Osteocyte (in vitro differentiated cells): ENCODE measurements at places on chromosomes 7 and 10. TPM values are rescaled to one million over a fixed set of nuclear protein-coding genes. Genes with fewer than 3 reads are reported as not detected.

The ADRB1 gene
- 0.68 and 0.97 TPM in 2 replicates for total RNA-seq

The PCLO gene
- total RNA-seq, result 0.71 and 1.4 TPM in 2 replicates

The DENND2A gene
- 53.3 and 56.6 TPM in 2 replicates for total RNA-seq

The CAV2 gene
- 81.6 and 86.8 TPM in 2 replicates for total RNA-seq

The FZD8 gene
- 28.0 and 28.7 TPM in 2 replicates for total RNA-seq

The PNLIPRP1 gene
- total RNA-seq, result not detected in 2 replicates

The LIPM gene
- not detected in 2 replicates for total RNA-seq

The ANLN gene
- 33.5 and 37.6 TPM in 2 replicates for total RNA-seq

The CD36 gene
- total RNA-seq, result 0.08 and 0.86 TPM in 2 replicates

The LBX1 gene
- not detected in 2 replicates for total RNA-seq

The SPDYE1 gene
- total RNA-seq, result not detected in 2 replicates

The DRGX gene
- total RNA-seq, result not detected in 2 replicates

The SLC26A4 gene
- 0.37 and 0.51 TPM in 2 replicates for total RNA-seq

The PNLIPRP2 gene
- total RNA-seq, result not detected in 2 replicates

The SDK1 gene
- total RNA-seq, result 5.4 and 5.6 TPM in 2 replicates

The MIOS gene
- 19.1 and 19.7 TPM in 2 replicates for total RNA-seq

The EEF1AKMT2 gene
- total RNA-seq, result 21.9 and 22.0 TPM in 2 replicates

The OR2A7 gene
- total RNA-seq, result 0.68 and 1.1 TPM in 2 replicates

The GPRIN2 gene
- total RNA-seq, result 2.5 and 3.4 TPM in 2 replicates

The DBNL gene
- total RNA-seq, result 94.5 and 106 TPM in 2 replicates

The PLCE1 gene
- total RNA-seq, result 7.0 and 7.4 TPM in 2 replicates

The ERCC6 gene
- total RNA-seq, result 184 and 187 TPM in 2 replicates

The COL17A1 gene
- not detected in 2 replicates for total RNA-seq

The EVX1 gene
- not detected in 2 replicates for total RNA-seq

The DBF4 gene
- total RNA-seq, result 9.0 and 9.7 TPM in 2 replicates

The TEX47 gene
- not detected in 2 replicates for total RNA-seq

The CPA2 gene
- not detected in 2 replicates for total RNA-seq

The HOXA4 gene
- total RNA-seq, result not detected in 2 replicates

The TMEM196 gene
- total RNA-seq, result not detected in 2 replicates

The PLAC9 gene
- 125 and 131 TPM in 2 replicates for total RNA-seq

The UBN2 gene
- total RNA-seq, result 21.0 and 21.9 TPM in 2 replicates

The OPALIN gene
- not detected in 2 replicates for total RNA-seq

The FOXI2 gene
- total RNA-seq, result not detected in 2 replicates

The AMZ1 gene
- total RNA-seq, result 5.8 and 6.6 TPM in 2 replicates

The PYROXD2 gene
- 4.6 and 4.8 TPM in 2 replicates for total RNA-seq

The CHAT gene
- total RNA-seq, result not detected in 2 replicates

The HIBADH gene
- 31.9 and 34.4 TPM in 2 replicates for total RNA-seq

The AKR1D1 gene
- total RNA-seq, result not detected in 2 replicates

The TSPAN33 gene
- total RNA-seq, result 0.39 and 1.2 TPM in 2 replicates

The FBXO24 gene
- 0.46 and 0.94 TPM in 2 replicates for total RNA-seq

The HTRA1 gene
- total RNA-seq, result 1,546 and 1,638 TPM in 2 replicates

The TMEM229A gene
- total RNA-seq, result not detected in 2 replicates
